ENCODE measurements at places on chromosomes 12 and 14.

GRCh38 chr12:76611533-76611932 lies 52.0 kb upstream of the OSBPL8 start:
- no peak for DNase-seq

GRCh38 chr12:43898474-43898873 lies 62.6 kb downstream of the TMEM117 start:
- no peak for DNase-seq

- DNase-seq: no peak
Observed at GRCh38 chr12:26919216-26919555, 18.6 kb downstream of the INTS13 start.

DNA sequence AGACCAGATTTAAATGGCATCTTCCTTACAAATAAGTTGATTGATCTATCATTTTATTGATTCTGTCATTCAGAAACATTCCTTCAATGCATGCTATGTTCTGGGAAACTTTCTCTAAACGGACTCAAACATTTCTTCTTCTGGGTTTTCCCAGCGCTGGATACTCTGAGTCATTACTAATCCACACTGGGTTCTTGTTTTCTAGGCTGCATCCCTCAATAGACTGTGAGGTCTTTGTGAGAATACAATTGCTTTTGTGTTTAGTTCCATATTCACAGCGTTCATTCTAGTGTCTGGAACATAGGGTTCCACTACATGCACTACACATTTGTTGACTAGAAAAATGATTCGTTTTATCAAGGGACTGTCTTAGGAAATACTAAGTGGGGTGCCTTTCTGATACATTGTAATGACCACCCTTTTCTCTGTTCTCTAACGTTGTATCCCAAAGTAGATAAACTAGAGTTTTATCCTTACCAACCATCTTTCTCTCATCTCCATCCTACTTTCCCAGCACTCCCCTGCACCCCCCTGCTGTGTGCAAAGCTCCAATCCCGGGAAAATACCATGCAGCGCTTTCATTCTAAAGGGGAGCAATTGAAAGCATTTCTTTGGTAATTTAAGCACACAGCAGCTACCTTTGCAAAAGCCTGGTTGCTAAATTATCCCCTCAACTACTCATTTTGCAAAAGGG lies 878.7 kb downstream of the DIO2 start:
- no peak for DNase-seq

GRCh38 chr12:123132951-123133619 lies 17.8 kb downstream of the PITPNM2 start:
- no peak for DNase-seq

DNA sequence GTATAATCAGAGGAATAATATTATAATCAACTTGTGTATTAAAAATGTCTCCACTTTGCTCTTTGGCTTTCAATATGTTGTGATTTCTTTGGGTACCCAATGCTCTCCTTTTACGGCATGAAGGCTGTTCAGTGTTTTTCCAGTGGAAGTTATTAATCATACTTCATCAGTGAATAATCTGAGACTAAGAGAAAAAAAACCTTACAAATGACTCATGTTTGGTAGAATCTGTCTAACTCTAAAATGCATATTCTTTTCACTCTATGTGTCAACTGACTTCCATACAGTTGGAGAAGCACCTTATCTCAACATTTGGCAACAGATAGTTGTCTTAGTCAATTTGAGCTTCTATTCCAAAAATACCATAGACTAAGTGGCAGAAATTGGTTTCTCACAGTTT lies 82.2 kb downstream of the PTPRO start:
- no peak for DNase-seq
